ENCODE measurements at places on chromosomes 1 and 21.
A peak's percentile ranks its signal among the peaks of the same experiment; 100 is the strongest.

DNA sequence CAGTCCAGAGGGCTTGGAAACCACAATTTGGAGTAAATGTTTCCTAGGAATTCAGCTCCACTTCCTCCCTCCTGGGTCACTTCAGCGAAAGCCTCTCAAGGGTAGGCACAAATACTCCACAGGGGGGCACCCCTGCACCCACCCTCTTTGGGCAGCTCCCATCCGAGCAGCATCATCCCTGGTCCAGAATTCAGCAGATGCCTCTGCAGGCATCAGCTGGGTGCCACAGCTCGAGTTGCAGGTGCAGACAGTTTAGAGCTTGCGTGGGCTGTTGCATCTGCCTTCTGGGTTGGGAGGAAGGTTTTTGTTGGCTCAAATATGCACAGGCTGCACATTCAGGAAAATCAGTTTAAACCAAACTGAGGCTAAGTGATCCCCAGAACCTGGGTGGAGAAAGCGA, 25.0 kb downstream of the KANK4 start:
- DNase-seq: no peak

DNA sequence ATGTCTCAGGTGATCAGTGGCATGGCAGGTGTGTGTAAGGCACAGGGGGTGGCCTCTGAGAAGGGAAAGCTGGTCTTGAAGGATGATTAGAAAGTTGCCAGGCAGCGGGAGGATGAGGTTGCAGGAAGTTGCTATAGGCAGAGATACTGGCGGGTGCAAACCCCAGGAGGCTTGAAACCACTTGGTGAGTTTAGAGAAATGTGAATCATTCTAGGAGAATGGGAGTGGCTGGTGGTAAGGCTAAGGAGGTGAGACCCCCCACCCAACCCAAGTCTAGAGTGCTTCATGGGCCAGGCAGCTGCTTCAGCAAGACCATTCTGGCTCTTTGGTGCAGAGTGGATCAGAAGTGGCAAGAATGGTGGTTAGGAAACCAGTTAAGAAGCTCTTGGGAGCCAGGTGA, 9.0 kb downstream of the SH2D2A start:
- no peak for DNase-seq

DNA sequence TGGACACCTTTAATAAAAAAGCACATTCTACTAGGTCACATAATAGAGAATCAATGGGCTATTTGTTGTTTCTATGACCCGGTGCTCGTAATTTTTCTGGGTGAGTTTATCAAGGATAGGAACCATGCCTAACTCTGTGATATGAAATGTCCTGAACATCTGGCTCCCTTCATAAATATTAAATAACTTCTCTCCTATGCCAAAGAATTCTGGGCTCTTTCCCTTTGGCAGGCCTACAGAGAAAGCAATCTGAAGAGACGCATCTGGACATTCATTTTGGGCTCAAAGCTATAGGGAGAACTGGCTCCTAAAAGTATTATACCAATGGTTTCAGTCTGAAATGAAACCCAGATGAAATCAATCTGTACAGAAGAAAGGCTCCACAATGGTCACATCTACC, 38.8 kb upstream of the ANGPTL7 start:
- DNase-seq: no peak

DNA sequence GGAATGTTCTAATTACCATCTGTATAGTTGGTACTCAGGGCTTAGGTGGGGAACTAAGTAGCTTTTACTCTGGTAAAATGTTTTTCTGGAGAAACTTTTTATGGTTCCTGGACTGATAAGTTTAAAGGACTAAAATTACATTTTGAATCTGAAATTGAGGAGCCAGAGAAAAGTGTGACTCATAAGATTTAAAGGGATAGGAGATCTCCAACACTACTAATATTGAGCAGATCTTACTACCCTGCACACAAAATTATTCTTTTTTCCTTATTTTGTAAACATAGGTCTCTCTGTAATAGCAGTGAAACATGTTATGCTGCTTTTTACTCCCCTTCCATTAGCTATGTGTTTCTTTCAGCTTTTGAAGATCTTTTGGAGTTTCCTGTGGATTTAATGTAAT, 32.5 kb downstream of the MTF2 start:
- DNase-seq: no peak

- no peak for DNase-seq
Observed at GRCh38 chr1:75099581-75099980, 34.6 kb upstream of the LHX8 start.

GRCh38 chr1:27489973-27490741, at the start of gene WASF2:
Gene WASF2 (minus strand): TSS chr1:27490167. CDS start chr1:27428890, 61,277 bp downstream.
- DNase-seq: peak; percentile 93

- peak; percentile 3 for DNase-seq
Observed at GRCh38 chr1:210292231-210292871, 36.4 kb upstream of the HHAT start.

GRCh38 chr1:228152918-228153258, 3.2 kb downstream of the GJC2 start:
- no peak for DNase-seq

DNA sequence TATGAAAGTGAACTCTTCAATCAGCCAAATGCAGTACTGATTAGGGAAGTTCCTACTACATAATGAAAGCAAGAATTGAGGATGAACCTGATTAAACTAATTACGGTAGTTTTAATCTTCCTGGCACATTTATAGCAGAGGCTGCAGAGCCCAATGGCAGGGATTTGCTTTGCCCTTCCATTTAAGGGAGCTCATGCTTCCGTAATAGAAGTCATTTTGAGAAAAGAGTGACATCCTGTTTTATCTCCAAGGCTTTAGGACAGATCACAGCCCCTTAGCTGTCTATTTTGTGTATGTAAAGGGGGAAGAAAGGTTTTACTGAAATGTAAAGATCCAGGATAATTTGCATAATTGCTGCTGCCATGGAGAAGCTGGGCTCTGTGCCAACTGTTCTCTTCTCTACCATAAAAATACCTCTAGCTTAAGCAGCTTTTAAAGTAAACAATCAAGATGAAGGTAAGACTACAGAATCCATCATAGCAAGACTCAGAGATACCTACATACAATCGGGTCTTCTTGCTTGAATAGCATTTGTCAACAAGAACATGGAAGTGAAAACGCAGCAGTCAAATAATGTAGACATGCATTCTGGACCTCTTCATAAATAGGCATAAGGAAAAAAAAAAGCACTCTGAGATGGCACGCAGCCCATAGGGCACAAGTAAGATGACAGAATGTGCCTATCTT, 62.5 kb downstream of the ASH1L start:
- DNase-seq: no peak

DNA sequence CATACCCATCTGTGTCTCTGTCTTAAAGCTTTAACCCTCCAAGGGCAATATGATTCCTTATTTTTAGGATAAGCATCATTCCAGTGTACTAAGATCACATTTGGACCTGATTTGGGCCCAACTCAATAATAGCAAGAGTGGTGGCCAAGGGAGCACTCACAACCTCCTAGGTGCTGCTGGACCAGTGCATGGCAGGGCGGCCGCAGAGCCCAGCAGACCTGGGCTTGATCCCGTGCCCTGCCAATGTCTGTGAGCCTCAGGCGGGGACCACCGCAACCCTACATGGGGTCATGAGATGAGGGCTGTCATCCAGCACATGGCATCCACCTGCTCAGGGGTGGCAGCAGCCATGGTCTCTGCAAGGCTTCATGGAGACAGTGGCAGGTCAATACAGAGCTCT, 201.8 kb upstream of the TMEM51 start:
- no peak for DNase-seq

GRCh38 chr1:209072481-209072880, 511.0 kb upstream of the CAMK1G start:
- DNase-seq: no peak
